Right kidney (tissue), 9 donors: ENCODE measurements at places on chromosomes 1 and 21.

- no peak for DNase-seq
Observed at GRCh38 chr1:92084651-92085050, 4.5 kb downstream of the BTBD8 start.

- DNase-seq = peak; percentile 38
Observed at GRCh38 chr21:46188226-46189212, 4.3 kb upstream of the SPATC1L start.

- no peak for DNase-seq
Observed at GRCh38 chr1:200207711-200208126, 180.2 kb downstream of the NR5A2 start.

DNA sequence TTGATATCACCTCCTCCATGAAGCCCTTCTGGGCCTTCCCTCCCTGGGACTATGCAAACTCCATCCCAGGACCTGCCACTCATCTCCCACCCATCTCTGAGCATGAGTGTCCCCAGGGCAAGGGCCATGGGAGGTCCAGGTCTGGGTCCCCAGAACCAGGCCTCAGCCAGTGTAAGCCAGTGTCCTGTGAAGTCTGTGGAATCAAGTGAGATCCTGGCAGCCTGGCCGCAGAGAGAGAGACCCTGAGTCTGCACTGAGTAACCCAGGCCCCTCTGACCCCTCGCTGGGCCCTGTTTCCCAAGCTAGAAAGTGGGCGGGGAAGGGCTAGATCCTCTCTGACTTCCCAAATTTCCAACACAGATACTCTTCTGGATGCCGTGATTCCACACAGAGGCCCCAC lies 132.7 kb downstream of the DMRTB1 start:
- no peak for DNase-seq

DNA sequence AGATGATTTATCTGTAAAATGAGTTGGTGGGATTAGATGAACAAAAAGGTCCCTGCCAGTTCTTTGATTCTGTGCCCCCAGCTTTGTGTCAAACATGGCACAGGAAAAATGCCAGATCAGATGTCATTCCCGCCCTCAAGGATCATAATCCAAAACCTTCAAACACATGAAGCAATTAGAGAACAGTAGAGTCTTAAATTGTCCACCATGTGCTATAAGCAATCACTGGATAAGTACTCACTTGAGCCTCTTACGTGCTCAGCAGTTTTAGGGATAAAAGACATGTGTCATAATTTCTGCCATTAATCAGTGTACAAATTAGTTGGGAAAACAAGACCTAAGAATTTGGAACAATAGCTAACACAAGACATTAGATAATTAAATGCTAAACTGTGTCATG lies 15.4 kb upstream of the KIAA0040 start:
- no peak for DNase-seq

GRCh38 chr1:42737257-42737656 lies 2.8 kb downstream of the CLDN19 start:
- DNase-seq = no peak

DNA sequence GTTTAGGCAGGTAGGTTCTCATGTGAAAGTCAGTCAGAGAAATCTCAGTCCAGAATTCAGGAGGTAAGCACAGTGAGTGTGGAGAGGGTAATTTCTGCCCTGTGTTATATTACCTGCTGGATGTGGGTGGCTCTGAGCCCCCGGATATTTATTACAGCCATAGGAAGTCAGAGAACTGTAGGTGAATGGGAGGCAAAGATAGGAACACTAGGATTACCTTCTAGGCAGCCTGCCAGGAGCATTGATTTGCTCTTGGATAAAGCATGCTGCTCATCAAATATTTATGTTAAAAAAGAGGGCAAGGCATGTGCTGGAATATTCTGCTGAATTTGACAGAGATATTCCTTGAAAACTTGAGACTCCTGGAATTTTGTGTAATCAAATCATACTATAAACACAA lies 8.5 kb downstream of the GNG12 start:
- DNase-seq = no peak

- DNase-seq = no peak
Observed at GRCh38 chr1:8211883-8212579, 105.9 kb upstream of the SLC45A1 start.

DNA sequence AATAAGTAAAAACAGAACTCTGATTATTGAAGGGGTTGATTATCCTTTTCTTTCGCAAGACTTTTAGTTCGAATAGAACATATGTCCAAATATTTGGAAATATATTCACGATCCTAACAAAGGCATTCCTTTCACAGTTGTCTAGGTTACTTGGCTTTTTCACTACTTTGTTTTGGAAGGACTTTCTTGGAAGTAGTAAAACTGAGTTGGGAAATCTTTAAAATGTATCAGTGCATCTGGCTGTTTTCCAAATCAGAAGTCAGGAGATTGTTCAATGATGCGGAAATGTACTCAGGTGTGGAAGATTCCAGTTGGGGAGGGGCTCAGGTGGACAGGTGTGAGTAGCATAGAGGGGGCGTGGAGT lies 67.1 kb downstream of the SH3BGR start:
- no peak for DNase-seq

GRCh38 chr1:221845650-221846371 lies 103.9 kb upstream of the DUSP10 start:
- DNase-seq = no peak

DNA sequence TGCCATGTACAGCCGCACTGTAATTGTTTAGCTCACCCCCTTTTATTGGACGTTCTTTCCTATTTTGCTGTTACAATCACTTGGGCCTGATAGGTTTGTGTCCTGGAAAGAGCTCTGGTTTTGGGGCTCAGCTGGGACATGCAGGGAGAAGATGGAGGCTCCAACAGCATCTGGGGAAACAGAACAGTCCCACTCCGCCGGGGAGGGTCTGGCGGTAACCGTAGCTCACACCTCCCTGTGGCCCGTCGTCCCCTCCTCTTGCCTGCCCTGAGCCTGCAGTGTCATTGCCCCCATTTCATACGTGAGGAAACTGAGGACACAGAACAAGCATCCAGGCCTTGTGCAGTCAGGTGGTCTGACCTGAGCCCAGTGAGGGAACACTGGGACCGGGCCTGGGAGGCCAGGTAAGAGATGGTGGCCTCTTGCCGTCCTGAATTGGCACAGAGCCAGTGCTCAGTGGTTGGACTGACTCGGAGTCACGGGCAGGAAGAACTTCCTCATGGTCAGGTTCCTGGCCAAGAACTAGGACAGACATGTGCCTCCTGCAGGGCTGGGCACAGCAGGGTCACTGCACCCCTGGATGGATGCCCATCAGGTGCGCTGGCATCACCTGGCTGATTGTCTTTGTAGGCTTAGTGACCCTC lies 41.8 kb downstream of the S100B start:
- no peak for DNase-seq

DNA sequence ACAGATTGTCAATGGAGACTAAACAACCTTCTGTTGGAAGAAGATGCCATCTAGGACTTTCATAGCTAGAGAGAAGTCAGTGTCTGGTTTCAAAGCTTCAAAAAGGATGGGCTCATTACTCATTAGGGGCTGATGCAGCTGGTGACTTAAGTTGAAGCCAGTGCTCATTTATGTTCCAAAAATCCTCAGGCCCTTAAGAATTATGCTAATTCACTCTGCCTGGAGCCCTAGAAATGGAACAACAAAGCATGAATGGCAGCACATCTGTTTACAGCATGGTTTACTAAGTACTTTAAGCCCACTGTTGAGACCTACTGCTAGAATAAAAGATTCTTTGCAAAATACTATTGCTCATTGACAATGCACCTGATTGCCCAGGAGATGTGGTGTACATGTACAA lies 63.7 kb downstream of the TTC3 start:
- no peak for DNase-seq

GRCh38 chr1:153649863-153650235 lies 8.7 kb upstream of the SNAPIN start:
- DNase-seq = no peak

DNA sequence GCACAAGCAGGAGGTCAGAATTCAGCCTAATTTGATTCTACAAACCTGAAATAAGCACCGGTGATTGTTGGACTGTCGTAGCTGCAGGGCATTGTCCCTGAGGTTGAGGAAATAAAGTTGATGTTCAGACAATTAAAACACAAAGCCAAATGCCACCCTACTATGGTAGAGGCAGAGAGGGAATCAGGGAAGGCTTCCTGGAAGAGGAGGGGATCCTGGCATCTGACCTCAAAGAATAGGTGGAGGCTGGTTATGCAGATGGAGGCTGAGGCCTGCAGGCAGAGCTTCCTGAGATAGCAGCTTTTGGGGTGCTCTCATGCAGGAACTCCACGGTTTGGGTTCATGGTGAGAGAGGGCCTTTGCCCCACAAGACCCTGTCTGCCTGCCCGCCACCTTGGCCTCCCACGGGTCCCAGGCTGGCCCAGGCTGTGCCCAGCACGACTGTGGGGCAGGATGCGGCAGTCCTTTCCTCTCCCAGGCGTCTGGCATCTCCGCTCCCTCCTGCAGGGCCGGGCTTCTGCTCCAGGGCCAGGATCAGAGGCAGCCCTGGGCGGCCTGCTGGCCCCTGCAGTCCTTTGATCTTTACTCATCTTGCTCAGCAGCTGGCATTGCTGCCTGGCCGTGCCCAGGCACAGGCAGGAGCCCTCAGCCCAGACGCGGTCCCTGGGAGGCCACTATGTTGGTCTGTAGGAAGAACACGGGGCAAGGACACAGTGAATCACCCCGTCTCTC lies 134.1 kb upstream of the VAMP3 start:
- no peak for DNase-seq

GRCh38 chr1:50214717-50215116 lies 106.0 kb downstream of the ELAVL4 start:
- DNase-seq = no peak

- no peak for DNase-seq
Observed at GRCh38 chr1:43582162-43582566, 51.5 kb downstream of the PTPRF start.

DNA sequence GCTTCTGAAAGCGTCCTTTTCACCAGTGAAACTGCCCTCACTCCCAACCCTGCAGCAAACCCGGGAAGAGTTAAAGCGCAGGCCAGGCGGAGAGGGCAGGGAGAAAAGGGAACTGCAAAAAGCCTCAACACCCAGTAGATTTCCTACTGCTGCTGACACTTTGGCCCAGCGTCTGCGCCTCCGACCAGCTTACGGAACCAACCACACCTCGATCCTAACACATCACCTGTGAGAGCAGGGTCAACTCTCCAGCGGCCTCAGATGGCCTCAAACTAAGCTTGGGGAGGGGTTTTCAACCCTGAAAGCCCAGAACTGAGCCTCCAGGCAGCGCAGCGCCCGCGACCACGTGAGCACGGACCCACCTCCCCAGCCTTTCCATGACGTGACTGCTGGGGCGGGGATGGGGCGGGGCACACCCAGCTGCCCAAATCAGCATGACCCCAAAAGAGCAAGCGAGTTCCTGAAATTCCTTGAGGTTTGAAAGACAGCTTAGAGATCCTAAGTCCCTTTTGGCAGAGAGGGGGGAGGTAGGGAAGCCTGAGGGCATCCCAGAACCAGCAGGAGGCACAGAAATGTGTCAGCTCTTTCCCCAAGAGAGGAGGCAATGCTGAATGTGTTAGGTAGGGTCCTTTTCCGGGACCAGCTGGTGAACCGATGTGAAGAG lies 59.1 kb downstream of the ITPKB start:
- peak; percentile 87 for DNase-seq

DNA sequence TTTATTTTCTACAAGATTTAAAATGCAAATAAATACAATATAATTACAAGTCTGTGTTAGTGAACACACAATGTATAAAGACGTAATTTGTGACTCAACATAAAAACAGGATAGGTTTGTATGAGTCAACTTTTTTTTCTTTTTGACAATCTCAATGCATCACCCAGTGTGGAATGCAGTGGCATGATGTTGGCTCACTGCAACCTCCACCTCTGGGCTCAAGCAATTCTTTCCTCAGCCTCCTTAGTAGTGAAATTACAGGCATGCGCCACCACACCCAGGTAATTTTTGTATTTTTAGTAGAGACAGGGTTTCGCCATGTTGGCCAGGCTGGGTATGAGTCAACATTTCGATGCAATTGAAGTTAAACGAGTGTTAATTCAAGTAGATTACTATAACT lies 5.9 kb upstream of the SPRR2E start:
- DNase-seq = no peak

GRCh38 chr1:246005067-246005466 lies 502.0 kb downstream of the SMYD3 start:
- DNase-seq = no peak

DNA sequence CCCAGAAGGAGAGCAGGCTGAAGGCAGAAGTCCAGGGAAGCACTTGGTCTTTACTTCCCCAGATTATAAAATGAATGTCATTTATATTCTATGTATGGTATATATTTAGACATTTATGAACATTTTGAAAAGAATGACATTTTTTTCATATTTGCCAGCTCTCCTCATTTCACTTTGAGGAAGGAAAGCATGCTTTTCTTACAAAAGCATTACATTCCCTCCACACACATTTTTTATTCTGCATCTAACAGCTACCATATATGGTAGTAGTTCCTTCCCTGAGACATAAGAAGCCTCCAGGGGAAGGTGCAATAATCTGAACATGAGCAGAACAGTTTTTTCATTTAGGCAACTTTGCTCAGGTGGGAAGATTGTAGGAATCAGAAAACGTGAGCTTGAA lies 94.0 kb downstream of the LRRC7 start:
- DNase-seq = no peak

GRCh38 chr1:58901008-58901407 lies 117.2 kb upstream of the JUN start:
- no peak for DNase-seq
